EH (cell line): ENCODE measurements at places on chromosomes 5 and 9.

DNA sequence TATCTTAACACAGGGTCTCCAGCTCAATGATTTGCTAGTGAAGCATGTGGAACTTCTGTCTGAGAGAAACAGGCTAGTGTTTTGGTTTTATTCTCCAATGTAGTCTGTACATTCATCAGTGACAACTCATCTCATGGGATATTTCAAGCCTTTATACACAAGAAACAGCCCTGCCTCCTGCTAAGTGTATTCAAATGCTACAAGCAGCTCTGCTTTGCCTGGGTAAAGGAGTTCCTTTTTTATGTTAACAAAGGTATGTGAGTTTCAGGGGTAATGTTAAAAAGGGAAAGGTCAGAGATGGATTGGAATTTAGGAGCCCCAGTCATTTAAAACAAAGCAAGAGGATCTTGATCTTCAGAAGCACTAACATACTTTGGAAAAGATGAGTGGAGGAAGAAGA lies 498.7 kb downstream of the ISL1 start:
- DNase-seq, result no peak

DNA sequence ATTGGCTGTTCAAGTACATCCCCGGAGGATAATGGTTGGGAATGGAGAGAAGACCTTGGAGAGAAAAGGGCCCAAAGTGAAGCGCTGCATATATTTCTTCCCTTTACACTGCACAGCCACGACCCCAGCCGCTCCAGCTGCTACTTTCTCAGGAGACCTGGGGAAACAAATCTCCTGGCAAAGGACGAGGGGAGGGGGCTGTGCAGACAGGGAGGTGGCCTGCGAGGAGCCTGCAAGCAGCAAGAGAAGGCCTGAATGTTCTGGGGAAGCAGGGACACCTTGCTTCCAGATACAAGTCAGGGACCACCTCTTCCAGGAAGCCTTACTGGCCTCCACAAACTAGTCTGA lies 739 bp upstream of the PDLIM4 start:
- DNase-seq, result no peak

DNA sequence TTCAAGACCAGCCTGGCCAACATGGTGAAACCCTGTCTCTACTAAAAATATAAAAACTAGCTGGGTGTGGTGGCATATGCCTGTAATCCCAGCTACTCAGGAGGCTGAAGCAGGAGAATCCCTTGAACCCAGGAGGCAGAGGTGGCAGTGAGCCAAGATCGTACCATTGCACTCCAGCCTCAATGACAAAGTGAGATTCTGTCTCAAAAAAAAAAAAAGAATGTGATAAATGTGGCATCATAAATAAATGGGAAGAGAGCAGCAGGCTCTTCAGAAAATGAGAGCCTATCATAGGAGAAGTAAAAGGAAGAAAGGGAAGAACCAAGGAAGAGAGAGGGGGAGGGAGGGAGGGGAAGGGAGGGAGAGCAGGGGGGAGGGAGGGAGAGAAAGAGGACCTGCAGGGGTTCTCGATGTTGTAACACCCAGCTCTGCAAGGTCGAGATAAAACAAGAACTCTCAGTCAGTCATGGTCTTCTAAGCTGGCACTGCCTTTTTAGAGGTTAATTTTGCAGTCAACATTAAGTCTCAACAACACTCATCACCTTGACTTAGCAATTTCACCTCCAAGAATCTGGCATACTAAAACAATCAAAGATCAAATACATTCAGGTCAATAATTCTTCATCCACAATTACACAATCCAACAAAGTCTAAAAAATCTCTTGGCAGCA lies 68.7 kb upstream of the SIMC1 start:
- DNase-seq, result no peak

GRCh38 chr9:70297141-70297540 lies 38.4 kb downstream of the SMC5 start:
- DNase-seq, result peak; percentile 53

DNA sequence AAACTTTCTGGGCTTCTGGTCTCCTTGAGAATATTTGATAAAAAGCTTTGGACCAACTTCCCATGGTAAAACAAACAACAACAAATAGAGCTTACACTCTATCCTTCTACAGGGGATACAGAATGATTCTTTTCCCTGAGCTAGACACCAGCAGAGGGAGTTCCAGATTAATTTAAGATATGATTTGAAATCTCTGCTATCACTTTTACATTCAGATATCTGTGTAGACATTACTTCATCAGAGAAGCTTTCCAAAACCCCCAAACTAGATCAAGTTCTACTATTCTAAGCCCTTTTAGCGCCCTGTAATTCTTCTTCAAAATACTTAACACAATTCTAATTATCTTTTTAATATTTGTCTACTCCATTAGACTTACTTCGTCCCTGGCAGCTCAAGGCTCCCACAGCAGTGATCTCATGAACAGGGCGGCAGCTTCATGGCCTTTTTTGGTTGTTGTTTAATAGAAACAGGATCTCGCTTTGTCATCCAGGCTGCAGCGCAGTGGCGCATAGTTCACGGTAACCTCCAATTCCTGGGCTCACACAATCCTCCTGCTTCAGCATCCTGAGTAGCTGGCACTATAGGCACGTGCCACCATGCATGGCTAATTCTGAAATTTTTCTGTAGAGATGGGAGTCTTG lies 955 bp upstream of the GALNT12 start:
- no peak for DNase-seq

DNA sequence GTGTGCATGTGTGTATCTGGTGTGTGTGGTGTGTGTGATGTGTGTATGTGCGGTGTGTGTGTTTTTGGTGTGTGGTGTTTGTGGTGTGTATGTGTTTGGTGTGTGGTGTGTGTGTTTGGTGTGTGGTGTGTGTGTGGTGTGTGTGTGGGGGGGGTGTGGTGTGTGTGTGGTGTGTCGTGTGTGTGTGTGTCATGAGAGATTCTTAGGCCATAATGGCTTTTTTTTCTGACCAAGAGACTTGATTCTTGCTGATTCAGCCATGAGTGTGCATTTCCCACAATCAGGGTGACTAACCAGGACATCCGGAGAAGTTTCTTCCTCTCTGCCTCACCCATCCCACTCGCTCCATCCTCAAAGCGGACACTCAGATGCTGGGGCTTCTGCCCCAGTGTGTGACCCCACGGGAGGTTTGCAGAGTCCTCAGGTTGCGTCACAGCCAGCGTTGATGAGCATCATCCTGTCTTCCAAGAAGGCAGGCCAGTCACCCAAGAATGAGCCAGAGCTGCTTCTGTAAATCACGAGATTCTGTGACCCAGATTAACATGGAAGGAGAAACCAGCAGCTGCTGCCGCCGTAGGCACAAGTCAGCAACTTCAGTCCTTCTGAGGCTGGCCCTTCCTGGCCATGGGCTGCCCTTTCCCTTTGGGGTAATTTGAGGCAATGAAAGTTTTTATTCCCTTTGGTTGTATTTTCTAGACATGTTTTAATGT lies 12.5 kb upstream of the CTSL start:
- peak; percentile 99 for DNase-seq

GRCh38 chr9:107878462-107878861 lies 388.9 kb upstream of the KLF4 start:
- DNase-seq, result no peak

DNA sequence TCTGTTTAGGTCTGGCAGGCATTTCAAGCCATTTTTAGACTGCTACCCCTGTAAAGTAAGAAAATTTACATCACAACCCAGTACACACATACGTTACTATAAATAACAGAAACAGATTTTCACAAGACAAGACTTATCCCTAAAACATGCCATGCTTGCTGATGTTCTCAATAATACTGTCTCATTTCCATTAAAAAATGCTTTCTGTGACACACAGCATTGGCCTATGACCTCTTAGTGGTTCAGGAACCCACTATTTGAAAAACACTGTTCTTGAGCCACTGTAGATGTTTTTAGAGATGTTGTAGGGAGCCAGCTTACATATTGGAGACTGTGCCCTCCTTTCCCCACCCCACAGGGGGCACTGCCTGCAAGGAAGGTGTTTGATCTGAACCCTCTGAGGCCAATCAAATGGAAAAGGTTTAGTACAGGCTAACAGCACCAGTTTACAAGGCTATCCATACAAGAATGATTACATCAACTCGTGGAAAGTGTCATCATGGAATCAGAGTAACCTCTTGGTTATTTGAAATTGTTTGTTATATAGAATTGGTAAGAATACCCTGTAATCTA lies 30.8 kb downstream of the ZSWIM6 start:
- DNase-seq, result peak; percentile 77

GRCh38 chr5:81630684-81631083 lies 120.2 kb downstream of the SSBP2 start:
- DNase-seq, result no peak

DNA sequence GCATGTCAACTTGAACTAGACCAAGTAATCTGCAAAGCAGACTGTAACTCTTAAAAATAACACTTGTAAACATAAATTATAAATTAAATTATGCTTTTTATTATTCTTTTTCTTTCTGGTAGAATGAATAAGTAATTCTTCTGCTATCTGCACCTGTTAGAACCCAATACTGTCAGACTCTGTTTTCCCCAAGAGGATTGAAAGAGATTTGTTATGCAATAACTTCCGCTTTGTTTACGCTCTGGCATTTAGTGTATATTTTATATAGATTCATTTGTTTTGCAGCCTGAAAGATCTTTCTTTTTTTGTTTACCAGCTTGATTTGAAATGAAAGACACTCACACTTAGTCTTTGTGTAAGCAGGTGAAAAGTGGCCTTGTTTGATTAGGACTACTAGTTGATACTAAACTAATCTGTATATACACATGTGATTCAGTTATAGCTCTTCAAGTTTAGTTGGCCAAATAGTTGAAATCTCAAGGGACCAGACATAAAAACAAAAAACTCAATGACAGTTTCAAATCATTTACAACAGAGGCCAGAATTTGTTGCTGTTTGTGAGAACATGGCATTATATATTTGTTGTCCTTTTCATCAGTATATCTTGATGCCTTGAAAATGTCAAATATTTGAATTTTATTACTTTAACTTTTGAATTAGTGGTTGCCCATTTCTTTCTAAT lies 155.8 kb downstream of the PBX3 start:
- DNase-seq, result no peak

DNA sequence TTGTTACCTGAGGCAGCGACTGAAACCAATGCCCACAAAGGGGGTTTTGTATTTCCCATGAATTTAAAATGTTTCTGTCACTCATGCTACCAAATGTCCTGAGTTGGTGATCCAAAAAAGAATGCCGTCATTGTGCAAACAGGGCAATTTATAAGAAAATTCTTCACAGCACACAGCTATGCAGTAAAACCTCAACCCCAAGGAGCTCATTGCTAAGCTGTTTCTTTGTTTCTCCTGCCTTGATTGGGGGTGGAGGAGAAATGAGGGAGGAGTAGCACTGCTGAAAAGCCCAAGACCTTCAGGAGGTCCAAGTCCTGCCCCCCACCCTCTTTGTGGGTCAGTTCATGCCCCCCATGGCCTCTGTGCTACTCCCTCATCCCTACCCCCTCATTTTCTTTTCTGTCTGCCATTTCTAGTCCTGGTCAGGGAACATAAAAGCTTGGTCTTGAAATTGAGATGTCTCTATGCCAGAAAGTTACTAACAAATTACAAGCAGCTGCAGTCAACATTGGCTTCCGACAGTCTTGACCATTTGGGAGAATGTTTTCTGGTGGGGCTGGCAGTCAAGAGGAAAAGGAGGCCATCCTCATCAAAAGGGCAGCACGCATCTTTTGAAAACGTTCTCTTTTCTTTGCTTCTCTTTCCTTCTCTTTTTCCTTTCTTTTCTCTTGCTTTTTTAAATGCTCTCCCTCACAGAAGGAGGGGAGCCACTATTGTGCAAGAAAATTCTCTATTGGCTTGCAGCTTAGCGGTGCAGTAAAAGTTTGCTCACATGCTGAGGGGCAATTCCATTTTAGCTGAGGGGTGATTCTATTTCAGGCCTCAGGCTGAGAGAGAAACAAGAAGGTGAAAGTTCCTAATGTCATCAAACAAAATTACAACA lies 133.3 kb downstream of the GCNT1 start:
- DNase-seq, result peak; percentile 57

GRCh38 chr5:6715758-6716628 lies 2.8 kb downstream of the TENT4A start:
- DNase-seq, result no peak

DNA sequence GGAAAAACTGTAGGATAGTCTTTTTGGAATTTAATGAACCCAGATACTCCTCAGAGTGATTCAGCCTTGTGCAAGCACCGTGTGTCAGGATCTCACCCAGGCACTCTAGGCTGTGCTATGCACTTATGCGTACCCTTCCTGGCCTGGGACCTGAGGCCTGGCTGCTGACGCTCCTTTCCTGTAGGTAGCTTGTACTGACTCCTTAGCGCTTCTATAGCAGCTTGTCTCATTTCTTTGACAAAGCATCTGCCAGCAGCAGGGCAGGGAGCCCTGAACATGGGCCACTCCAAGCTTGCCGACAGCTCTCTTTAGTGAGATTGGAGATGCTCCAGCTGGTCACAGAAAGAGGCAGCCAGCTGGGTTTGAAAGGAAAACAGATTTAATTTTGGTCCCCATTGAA lies 147.3 kb downstream of the SGCD start:
- peak; percentile 20 for DNase-seq

GRCh38 chr9:90044263-90044662 lies 439.5 kb downstream of the GADD45G start:
- DNase-seq, result no peak

GRCh38 chr5:138654281-138654867 lies 79.2 kb upstream of the HSPA9 start:
- peak; percentile 57 for DNase-seq

GRCh38 chr5:38431242-38431853 lies 125.1 kb downstream of the LIFR start:
- no peak for DNase-seq

DNA sequence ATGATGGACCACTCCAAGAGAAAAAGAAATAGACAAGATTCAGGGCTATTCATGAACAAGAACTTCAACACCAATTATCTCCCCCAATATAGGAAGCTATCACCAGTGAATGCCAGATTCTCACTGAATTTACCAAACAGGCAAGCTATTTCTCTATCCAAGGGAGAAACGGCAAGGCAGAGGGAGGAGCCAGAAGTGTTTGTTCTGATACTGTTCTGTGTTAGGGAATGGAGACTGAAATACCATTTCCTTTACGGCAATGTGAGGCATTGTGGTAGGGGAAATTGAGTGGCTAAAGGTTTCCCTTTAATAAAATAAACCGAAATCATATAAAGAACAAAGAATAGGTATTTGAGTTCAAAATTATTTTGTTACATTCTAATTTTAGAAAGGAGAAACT lies 68.0 kb upstream of the ALDH1A1 start:
- DNase-seq, result no peak

GRCh38 chr5:95487880-95488279 lies 66.9 kb downstream of the SKIC3 start:
- no peak for DNase-seq

DNA sequence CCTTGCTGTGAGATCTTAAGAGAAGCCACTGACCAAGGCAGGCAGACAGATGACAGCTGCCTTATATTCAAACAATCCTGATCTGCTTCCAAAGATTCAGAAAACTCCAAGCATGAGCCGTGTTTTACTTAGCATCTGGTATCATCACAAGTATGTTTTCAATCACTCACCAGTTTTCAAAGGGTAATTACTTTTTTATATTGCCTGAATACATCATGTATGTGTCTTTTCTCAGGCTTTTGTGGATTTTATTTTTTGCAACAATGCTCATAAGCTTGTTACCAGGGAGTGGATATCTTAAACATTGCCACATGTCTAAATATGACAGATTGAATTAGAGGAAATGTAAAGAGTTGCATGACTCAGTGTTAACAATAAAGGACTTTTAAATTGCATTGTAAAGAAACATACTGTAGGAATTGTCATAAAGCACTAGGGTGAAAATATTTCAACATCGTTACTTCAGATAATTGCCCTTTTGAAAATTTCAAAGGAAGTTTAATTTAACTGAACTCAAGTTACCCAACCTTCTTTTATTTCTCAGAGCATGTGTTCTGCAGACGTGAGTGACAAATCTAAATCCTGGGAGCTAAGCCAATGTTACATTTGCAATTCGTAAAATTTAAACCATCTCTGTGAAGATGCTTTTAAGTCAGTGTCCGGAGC lies 326.1 kb downstream of the PLK2 start:
- DNase-seq, result peak; percentile 90
